ENCODE measurements at places on chromosomes 3 and 15.

DNA sequence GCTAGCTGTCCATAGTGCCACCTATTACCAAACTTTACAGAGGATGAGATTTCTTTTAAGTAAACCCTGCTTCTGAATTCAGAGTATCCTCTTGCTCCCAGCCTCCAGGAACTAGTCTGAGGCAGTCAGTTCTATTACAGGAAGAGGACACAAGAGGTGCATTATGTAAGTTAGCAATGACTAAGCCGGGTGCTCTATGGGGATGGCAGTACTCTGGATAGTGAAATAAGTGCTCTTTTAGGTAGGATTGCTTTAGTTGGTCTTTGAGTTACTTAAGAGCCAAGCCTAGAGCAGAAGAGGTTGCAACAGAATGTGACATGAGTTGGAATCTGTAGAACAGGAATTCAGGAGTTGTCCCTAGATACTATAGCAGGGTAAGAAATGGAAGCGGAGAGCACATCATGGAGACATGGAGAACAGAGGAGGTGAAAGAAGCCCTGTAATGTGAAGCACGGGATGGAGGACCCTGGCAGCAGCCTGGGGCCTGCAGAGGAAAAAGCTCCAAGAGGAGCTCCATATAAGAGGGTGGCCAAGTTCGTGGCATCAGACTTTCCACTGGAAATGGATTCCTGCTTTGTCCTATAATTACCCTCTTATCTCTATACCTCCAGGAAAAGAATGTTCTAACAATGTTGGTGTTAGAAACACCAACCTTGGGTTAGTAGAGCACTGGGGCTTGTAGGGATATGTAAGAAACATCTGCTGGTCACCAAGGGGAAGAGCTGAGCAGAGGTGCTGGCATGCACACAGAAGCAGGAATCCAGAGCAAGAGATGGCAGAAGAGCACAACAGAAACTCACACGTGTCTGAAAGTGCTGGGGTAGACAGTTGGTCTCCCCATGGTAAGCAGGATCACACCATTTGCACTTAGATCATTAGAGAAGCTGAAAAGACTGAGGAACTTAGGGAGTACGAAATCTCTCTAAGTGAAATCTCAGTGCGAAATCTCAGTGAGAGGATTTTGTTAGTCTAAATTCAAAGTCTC lies 851.1 kb downstream of the FHIT start:
- DNase-seq: peak; percentile 8

DNA sequence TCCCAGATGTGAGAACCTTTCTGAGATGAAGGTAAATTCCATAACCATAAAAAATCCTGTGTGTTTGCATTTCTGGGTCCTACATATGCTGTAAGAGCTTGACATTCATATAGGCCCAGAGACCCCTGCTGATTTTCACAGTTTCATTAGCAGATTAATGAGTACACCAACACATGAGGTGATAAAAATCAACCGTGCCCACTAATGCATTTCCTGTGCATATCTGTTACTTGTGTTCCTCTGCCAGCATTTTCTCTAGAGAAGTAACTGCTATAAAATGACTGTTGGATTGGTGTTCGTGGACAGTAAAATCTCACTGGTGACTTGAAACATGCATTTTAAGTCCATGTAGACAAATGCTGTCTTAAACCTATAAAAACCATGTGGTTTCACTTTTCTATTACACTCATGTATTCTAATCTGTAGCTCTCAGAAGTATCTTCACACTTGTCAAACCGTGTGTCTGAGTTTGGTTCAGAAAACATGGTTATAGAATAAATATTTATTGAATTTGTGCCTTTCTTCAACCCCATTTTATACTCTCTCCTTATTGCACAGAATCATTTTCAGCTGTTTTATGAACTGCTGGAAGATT lies 14.6 kb downstream of the MAP2K5 start:
- no peak for DNase-seq

DNA sequence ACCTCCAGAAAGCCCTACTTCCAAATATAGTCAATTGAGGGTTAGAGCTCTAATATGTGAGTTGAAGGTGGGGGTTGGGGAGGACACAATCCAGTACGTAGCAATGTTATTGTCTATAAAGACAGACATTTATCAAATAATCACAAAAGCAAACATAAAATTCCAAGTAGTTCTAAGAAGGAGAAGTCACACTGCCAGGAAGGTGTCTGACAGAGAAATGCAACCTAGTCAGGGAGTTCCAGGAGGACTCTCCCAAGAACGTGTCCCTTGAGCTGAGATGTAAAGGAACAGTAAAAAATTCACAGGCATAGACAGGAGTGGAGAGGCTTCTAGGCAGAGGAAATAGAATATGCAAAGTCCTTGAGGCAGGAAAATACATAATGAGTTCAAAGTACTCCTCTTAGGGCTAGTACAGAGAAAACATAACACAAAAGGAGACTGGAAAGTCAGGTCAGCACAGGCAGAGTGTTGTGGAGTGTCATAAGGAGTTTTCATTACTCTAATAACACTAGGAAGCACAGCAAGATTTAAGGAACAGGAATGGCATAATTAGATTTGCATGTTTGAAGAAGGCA lies 277.6 kb upstream of the STT3B start:
- no peak for DNase-seq

GRCh38 chr3:18830087-18830486 lies 318.2 kb upstream of the KCNH8 start:
- peak; percentile 60 for DNase-seq

GRCh38 chr3:39216176-39216790 lies 23.9 kb upstream of the XIRP1 start:
- no peak for DNase-seq

DNA sequence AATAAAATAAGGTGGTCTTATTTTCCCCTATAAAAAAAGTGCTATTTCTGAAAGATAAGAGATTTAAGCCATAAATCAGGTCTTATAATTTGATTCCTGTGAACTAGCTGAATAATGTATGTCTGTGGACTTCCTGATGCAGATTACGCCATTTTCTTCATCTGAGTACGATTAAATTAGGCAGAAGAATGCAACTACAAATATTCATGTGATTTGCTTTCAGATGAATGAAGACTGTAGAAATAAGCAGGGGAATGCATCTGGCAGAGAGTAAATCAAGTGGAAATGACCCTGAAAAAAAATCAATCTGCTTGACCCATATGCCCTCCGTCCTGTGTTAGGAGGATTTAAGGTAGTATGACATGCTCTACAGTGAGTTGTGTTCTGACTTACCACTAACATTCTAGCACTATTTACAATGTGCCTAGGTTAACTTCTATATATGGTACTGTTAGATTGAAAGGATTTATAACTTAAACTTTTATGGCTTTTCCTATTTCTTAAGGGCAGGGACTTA lies 14.7 kb downstream of the BNIP2 start:
- DNase-seq: no peak

DNA sequence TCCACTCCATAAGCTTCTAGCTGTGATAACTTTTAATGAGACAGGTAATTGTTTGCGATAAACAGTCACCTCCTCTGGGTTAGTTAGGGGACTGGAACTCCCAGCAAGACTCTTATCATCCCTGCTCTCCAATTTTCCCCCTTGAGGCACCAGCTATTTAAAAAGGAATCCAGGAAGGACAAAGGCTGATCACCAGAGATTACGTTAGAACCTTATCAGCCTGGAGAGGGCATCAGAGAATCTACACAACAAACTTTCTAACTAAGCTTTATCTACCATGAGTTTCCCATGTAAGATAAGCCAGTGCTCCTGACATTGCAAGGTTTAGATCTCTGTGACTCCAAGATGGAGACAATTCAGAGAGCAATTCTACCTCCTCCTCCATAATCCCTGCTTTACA lies 31.3 kb downstream of the GPR176 start:
- no peak for DNase-seq

GRCh38 chr3:187062526-187063177 lies 76.6 kb downstream of the RPL39L start:
- no peak for DNase-seq

GRCh38 chr15:22978691-22979237 lies 1.4 kb downstream of the CYFIP1 start:
- DNase-seq: peak; percentile 18

- no peak for DNase-seq
Measured at GRCh38 chr15:58504674-58505234, 73.0 kb downstream of the LIPC start.

- DNase-seq: no peak
Measured at GRCh38 chr15:25695875-25696760, 167.0 kb downstream of the ATP10A start.

DNA sequence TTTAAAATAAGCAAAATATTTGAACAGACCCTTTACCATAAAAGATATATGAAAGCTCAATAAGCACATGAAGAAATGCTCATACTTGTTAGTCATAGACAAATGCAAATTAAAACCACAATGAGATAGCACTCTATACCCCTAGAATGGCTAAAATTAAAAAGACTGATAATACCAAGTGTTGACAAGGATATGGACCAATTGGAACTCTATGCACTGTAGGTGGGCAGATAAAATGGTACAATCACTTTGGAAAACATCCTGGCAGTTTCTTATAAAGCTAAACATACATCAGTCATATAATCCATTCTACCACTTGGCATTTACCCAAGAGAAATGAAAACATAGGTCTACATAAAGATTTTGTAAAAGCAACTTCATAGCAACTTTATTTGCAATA lies 293.0 kb upstream of the TLE3 start:
- DNase-seq: no peak

GRCh38 chr15:65540314-65540713 lies 10.1 kb downstream of the HACD3 start:
- DNase-seq: no peak

DNA sequence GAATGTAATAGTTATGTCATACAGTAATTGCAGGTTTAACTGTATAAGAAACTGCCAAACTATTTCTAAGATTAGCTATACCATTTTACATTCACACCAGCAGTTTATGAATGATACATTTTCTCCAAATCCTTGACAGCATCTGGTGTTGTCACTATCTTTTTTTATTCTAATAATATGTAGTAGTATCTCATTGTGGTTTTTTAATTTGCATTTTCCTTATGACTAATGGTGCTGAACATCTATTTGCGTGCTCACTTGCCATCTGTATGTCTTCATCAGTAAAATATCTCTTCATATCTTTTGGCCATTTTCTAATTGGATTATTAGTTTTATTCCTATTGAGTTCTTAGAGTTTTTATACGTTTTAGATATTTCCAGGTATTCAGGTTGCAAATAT lies 994.0 kb upstream of the SEMA6D start:
- DNase-seq: no peak

DNA sequence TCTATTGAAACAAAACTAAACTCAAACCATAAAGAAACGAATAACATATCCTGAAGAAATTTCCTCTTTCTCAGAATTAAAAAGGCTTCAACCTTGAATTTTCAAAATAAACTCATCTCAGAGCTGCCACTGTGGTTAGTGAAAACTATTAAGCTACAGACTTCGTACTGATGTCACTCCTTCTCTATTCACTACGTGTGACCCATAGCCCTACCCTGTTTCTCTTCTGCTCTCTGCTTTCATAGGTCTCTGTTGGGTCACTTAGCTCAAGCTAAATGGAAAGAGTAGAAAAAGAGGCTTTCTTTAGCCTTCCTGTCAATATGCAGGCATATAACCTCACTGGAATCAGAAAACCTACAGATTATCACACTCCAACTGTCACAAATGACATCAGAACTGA lies 126.6 kb upstream of the MME start:
- DNase-seq: no peak

GRCh38 chr3:149247929-149248691 lies 26.5 kb upstream of the CP start:
- DNase-seq: peak; percentile 48

DNA sequence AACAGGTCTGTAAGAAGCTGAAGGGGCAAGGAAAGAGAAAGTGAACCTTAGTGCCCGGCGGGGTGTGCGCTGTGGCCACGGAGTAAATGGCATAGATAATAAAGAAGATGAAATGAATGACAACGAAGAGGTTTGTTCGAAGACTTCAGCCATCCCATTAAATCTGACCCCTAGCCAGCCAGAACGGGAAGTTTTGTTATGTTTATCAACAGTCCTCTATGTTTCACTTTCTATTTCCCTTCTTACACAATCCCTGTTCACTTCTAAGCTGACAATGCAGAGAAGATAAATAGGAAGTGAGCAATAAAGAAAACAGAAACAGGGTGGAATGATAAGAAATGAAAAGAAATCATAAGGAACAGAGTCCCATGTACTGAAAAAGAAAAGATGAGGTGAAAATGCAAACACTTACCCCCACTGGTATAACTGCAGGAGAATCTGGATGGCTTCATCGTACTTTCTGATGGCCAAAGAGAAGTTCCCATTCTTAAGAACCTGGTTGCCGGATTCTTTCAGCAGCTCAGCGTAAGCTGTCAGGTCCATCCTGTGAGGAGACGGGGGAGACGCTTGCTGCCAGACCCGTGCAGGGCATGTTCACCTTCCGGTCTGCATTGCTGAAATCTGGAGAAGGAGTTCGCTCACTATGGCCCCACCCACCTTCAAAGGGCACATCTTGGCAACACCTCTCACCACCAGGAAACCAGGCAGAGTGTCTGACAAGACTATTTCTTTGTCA lies 36.8 kb downstream of the TRANK1 start:
- peak; percentile 79 for DNase-seq

Measured in activated naive CD4-positive, alpha-beta T cell treated with anti-CD3 and anti-CD28 coated beads for 36 hours (primary cell).